ENCODE measurements at places on chromosomes 6 and 20.

GRCh38 chr6:14638906-14639761 is 521.6 kb downstream of the CD83 start:
- DNase-seq = no peak

DNA sequence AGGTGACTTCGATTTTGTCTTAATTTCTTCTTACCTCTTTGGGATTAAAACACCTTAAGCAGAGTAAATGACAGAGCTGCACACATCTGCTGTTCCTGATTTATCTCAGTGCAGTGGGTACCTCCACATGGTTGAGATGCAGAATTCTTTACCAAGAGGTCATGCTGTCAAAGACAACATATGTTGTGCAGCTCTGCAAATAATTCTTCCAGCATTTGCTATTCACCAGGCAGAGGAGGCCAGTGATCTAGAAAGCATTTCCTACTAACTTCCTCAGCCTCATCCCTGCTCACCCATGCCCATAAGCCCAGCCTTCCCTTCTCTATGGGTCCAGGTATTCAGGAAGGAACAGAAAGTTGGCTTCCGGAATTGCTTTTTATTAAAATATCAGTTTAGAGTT is 109.3 kb downstream of the THBS2 start:
- DNase-seq = no peak

DNA sequence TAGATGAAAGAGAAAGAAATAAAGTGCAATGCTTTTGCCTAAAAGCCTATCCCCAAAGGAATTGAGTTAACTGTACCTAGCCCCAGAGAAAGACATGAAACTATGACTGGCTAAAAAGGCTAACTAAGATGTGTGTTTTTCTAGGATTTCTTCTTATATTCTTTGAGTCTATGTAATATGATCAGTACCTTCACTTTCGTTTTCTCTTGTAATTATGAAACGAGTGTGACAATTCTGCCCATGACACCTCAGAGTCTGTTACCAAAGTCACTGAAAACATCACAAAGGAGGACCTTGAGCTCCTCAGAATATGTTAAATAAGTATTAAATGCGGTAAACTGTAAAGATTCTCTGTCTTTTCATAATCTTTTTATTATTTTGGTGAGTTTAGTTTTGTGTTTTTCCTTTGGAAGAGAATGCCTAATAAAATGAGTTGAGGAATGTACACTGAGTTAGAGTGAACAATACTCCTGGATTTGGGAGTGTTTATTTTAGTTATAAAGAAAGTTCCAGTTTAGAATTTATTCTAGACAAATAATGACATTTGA is 141.3 kb downstream of the FUT9 start:
- DNase-seq = no peak

DNA sequence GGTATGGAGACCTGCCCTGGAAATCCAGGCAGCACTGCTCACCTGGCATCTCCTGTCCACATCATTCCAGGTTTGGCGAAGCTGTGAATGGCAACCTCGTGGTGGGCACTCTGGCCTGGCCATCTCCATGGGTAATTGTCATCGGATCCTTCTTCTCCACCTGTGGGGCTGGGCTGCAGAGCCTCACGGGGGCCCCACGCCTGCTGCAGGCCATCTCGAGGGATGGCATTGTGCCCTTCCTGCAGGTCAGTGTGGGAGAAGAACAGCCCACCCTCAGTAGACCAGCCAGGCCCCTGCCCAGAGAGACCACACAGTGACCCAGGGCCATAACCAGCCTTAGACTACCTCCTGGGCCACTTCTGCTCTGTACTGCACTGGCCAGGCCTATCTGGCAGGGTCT is 15.9 kb downstream of the SLC12A5 start:
- DNase-seq = no peak

- no peak for DNase-seq
These were observed 206.4 kb upstream of the CITED2 start for GRCh38 chr6:139580592-139581484.

DNA sequence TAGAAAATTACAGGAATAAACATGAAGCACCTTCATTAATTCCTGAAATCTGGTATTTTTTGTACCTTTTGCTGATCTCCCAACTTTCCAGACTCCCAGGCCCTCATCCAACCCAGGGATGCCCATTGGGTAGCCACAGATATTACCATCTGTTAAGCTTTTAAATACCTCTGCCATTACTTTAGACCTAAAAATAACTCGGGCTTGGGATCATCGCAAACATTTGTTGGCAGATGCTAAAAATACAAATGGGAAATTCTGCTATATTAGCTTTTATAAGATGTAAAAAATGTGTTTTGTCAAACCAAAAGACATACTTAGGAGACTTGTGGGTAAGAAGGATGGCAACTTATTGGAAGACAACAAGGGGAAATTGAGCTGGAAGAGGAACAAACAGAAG is 376.1 kb downstream of the CENPW start:
- DNase-seq = no peak

DNA sequence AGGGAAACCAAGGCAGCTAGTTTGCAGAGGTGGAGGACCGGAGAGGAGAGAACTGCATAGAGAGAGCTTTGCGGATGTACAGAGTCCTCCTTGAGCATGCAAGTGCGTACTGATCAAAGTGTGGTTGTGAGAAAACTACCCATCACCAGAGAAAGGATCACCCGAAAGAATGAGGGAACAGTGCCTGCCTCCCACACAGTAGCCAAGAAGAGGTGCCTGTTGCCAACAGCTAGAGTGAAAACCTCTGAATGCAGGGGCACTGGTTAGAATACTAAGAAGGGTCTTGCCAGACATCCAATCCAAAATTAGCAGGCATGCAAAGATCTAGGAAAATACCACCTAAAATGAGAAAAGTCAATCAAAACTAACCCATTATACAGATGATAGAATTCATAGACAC is 166.6 kb upstream of the AKAP12 start:
- DNase-seq = no peak

DNA sequence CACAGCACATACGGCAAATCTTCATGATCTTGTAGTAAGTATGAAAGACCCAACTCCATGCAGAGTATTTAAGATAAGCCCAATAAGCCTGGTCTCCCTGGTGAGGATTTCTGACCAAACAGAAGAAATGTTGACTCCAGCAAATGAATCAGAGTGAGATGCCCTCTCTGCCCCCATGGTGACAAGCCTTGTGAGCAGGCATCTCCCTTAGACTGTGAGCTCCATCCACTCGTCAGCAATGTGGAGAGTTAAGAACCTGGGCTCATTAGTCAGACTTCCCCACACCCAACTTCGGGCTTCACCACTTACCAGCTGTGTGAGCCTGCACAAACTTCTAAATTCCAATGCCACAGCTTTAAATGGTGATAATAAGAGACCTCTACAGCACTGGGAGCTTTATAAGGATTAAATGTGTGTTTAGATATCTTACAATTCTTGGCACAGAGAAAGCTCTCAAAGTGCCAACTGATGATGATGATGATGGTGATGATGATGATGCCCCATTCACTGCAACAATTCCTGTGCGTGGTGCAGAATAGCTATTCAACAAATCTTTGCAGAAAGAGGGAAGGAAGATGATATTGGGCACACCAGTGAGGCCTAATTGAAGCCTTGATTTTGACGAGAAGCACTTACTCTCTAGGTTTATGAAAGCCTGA is 253.4 kb upstream of the TAB2 start:
- no peak for DNase-seq

DNA sequence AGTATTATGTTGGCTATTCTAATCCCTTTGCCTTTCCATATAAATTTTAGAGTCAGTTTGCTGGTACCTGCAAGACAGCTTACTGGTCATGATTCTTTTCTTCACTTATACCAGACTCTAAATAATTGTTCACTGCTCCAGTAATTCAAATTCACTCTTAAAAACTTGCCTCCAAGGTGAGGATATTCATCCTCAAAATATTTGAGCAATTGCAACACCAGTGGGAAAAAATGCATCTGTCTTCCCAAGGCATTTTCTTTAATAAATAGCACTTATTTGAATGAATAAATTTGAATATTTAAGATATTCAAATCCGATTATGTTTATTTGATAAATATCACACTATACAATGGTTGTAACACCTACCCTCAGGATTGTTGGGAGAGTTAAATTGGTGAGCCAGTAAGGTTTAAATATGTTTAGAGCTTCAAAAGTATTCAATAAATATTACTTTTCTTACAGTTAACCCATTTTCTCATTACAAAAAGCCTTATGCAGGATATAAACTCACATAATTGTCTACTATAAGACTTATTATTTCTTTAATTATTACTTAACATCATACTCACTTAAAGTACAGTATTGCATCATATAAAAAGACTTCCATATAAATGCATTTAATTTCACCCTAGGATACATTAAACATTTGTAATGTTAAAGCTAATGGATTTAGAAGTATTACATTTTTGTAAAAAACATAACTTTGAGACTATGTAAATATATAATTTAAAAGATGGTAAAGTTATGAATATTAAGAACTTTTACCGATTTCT is 285.6 kb downstream of the SAMD5 start:
- no peak for DNase-seq

DNA sequence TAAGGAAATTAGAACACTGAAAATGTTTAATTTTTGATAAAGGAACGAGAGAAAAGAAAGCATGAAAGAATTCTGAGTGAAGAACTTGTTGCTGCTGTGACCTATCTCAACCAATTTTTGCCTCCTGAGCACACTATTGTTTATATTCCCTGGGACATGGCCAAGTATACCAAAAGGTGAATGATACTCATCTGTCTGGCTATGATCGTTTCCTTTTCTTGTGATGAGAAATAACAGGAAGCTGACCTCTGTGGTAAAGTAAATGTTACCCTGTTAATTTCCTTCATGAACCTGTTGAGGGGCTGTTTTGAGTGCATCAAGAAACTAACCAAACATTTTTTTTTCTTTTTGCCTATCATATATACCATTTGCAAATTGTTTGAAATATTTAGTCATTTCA is 69.1 kb downstream of the FIG4 start:
- DNase-seq = no peak

DNA sequence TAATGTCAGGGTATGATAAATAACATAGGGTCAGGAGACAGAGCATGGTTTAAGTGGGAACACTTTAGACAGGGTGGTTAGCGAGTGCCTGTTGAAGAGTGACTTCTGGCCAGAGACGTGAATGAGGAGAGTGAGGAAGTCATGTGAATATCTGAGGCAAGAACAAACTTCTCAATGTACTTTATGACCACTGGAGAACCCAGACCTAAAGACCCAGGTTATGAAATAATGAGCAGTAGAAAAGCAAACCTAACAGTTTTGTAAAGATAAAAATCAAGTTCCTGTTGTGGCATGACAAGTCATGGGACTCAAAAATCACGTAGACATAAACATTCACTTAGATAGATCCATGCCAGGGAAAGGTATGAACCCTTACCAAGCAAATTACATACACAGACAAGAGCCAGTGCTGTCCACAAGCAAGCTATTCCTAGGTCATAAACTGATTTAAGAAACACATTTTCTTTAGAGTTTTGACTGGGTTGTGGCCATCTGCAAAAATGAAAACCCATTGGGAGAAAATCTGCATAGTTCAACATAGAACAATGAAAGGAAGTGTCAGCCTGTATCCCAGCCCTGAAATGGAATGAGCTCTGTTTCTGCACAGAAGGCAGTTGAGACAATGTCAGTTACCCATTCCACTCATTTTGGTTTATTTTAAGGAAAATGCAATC is 2.2 kb upstream of the MYCT1 start:
- DNase-seq = no peak

DNA sequence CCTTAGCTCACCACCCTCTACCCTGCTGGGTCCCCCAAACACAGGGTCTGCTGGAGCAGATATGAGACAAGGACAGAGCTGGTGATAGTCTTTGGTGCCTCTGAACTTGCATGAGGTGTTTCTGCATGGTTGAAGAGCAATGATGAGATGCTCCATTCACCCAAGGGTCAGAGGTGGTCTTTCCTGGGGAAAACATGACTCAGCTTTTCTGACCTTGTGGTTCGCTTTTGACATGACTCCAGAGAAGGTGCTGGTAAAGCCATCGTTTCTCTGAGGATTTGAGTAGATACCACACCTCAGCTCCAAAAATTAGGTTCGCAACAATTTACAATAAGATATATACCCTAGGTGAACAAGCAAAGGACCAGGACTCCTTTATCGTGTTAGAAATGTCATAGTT is 304.8 kb downstream of the DHX35 start:
- no peak for DNase-seq

- DNase-seq = no peak
These were observed 16.4 kb downstream of the PIGT start for GRCh38 chr20:45432294-45432693.

- no peak for DNase-seq
These were observed 90.0 kb downstream of the PERP start for GRCh38 chr6:138017166-138017757.

DNA sequence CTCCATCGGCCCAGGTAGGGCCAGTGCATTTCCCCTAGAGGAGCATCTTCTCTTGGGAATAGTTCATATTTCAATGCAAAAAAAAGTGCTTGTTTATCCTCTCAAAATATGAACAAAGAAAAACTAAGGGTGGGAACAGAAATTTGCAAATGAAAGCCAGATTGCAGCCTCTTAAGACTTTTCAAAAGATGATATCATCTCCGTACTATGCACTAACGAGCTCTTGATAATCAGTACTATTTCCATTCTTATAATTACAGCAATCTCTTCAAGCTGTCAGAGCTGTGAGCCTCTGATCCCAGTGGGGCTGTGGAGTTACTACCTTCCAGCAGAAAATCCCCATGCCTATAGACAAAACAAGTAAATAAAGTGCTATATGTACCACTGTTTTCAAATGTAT is 77.1 kb downstream of the SOD2 start:
- DNase-seq = no peak

DNA sequence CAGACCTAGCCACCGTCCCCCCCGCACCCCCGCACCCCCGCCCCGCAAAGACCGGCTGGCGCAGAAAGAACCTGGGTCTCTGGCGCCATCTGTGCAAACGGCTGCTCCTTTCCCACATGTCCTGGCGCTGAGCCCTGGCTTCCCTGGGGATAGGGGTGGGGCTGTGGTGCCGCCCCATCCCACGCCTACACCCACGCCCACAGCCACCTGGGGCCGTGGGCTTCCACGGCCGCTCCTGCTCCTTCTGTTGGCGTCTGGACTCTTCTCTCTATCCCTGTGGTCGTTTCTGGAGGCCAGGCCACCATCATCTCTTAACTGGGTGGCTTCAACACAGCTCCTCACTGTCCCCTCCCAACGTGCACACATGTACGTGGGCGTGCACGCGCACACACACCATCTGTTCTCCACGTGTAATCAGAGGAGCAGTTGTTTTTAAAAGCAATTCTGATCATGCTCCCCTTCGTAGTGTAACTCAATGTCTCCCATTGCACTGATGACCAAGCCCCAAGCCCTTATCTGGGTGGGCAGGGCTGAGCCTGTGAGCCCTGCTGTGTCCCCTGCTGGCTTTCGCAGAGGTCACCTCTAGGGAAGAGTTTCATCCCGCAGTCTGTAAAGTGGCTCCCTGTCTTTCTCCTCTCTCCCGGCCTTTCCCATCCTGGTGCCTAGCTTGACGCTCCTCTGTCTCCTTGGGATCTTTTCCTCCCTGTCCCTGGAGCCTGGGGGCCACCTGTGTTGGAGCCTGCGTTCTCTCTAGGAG is 31.9 kb upstream of the FAM83D start:
- no peak for DNase-seq
